Right renal cortex interstitium (tissue), 3 donors: ENCODE measurements at places on chromosomes 7 and 10. TPM values are rescaled to one million over a fixed set of nuclear protein-coding genes. Genes with fewer than 3 reads are reported as not detected.

The SEC31B gene
- polyA plus RNA-seq: 10.4 TPM

The C10orf62 gene
- 0.33 TPM for polyA plus RNA-seq

The HOXA4 gene
- polyA plus RNA-seq: 17.3 TPM

The GPR146 gene
- polyA plus RNA-seq: 3.0 TPM

The LIPN gene
- not detected for polyA plus RNA-seq

The UCN3 gene
- 2.9 TPM for polyA plus RNA-seq

The METTL2B gene
- 24.7 TPM for polyA plus RNA-seq

The CTTNBP2 gene
- polyA plus RNA-seq: 28.7 TPM

The LRRD1 gene
- 0.17 TPM for polyA plus RNA-seq

The FERD3L gene
- polyA plus RNA-seq: not detected

GRCh38 chr10:1044146-1044545 is 4.8 kb downstream of the IDI1 start:
- no peak for DNase-seq

DNA sequence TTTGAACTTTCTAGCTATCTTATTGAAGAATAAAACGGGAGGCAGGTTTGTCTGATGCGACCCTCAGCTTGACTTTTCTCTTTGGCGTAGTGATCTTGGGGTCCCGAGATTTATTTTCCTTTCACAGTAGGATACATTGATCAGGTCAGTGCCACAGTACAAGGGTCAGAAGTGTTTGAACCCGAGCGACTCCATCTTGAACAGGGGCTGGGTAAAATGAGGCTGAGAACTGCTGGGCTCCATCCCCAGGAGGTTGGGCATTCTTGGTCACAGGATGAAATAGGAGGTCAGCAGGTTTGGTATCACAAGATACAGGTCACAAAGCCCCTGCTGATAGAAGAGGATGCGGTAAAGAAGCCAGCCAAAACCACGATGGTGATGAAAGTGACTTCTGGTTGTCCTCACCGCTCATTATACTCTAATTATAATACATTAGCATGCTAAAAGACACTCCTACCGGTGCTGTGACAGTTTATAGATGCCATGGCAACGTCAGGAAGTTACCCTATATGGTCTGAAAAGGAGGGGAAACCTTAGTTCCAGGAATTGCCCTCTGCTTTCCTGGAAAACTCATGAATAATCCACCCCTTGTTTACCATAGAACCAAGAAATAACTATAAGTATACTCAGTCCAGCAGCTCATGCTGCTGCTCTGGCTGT is 3.0 kb upstream of the TECPR1 start:
- no peak for DNase-seq

GRCh38 chr7:117973975-117974374 is 100.7 kb upstream of the CTTNBP2 start:
- DNase-seq: no peak

- DNase-seq: no peak
Measured at GRCh38 chr10:123275136-123275564, 120.9 kb downstream of the BUB3 start.

DNA sequence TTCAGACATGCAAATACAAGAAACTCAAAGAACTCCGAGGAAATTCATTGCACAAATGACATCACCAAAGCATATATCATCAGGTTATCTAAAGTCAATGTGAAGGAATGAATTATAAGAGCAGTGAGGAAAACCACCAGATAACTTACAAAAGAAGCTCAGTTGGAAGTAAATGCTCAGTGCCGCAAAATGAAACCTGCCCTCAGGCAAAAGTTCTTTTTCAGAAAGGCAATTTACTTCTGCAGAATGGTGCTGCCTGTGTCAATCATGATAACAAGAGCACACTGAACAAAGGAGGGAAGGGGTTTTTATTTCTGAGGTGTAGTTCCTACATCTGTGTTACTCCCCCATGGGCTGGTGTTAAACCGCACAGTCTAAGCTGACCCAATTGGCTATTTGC is 550.6 kb upstream of the SEMA3D start:
- DNase-seq: no peak

DNA sequence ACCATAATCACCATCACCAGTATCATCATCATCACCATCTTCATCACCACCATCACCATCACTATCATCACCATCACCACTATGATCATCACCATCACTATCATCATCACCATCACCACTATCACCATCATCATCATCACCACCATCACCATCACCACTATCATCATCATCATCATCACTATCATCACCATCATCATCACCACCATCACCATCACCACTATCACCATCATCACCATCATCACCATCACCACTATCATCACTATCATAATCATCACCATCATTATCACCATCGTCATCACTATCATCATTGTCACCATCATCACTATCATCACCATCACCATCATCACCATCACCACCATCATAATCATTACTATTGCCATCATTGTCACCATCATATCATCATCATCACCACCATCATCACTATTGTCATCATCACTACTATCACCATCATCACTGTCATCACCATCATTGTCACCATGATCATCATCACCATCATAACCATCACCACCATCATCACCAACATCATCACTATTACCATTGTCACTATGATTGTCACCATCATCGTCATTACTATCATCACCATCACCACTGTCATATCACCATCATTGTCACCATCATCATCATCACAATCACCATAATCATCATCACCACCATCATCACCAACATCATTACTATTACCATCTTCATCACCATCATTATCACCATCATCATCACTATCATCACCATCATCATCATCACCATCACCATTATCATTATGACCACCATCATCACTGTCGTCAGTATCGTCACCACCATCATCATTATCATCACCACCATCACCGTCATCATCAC is 154.7 kb downstream of the ACTR3B start:
- DNase-seq: no peak

- no peak for DNase-seq
Measured at GRCh38 chr7:25382869-25383268, 154.6 kb upstream of the NPVF start.

GRCh38 chr7:43602256-43602655 is 19.3 kb downstream of the STK17A start:
- no peak for DNase-seq

- no peak for DNase-seq
Measured at GRCh38 chr10:125882596-125882995, 1.5 kb upstream of the DHX32 start.

DNA sequence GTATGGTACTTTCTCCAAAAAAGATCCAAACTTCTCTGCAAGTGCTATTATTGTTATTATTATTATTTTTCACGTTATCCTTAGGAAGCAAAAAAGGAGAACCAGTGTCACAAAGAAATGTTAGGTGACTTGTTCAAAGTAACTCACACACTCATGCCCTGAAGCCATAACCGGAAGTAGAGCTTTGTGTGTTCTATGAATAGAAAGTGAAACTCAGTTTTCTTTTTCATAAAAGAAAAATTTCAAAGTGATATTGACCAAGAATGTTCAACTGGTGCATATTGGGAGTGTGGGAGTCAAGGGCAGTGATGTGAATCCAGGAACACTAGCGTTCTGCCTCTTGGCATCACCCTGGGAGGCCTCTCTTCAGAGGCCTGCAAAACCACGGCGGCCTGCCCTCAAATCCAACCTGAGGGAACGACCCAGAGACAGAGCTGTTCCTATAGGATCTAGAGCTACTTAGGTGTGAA is 106.1 kb downstream of the PRKCQ start:
- DNase-seq: no peak

- no peak for DNase-seq
Measured at GRCh38 chr7:150383710-150384397, 4.7 kb downstream of the ZNF775 start.

DNA sequence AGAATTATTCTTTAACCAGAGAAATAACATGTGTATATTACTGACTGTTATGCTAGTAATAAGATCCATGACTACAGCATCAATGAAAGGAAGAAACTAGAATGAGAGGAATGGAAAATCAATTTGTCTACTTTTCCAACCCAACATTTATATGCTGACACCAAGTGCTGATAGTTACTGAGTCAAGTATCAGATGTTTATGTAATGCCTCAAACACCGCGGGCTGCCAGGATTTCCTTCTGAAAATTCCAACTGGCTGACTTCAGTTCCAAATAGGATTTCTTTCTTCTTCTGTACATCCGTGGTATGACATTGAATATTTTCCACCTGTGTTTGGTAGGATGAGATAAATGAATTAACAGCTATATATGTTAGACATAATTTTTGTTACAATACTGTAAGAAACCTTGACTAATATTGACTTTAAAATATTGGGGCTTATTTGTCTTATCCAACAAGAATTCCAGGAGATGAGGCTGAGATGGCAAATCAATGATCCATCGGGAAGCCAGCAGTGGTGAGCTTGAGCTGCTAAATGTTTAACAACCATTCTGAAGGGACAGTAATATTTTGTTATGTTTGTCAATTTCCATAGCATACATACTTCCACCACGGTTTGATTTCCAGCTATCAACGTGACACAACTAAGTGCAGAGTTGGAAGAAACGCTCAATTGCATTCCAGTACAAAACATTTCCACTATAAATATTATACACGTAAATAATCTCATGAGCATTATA is 435.2 kb upstream of the AUTS2 start:
- DNase-seq: no peak

- no peak for DNase-seq
Measured at GRCh38 chr10:128631801-128632241, 505.6 kb upstream of the MKI67 start.

DNA sequence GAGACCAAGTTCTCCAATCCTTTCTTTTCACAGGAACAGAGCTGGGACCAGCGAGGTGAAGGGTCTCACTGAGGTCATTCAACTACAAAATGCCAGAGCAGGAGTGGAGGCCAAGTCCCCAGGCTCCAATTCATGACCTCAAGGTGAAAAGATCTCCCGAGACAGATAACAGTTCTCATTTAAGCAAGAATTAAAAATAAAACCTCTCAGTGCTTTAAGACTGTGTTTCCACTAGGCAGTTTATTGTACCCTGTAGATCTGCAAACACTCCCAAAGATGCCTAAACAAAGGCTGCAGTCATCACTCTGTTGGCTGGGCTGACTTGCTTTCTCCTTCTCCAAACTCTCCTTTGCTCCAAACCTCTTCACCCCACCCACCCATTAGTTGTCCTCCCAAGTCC is 74.8 kb upstream of the CXCL12 start:
- DNase-seq: no peak

DNA sequence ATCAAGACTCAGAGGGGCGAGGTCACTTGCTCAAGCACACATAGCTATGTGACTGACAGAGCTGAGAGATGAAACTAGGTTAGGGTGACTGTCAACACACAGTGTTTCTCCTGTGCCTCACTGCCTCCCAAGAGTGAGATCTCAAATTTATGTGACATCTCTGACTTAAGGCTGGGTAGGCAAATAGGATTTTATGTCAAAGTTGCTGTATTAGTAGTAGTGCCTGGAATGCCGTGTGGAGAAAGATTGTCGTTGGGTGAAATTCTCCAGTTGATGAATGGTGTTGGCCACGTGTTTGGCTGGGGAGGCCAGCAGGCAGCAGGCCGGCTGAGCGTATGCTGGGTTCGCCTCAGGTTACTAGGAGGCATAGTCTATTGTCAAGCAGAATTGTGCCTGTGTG is 148.3 kb upstream of the BMPER start:
- DNase-seq: no peak

GRCh38 chr10:75444781-75445386 is 13.5 kb downstream of the LRMDA start:
- DNase-seq: no peak

GRCh38 chr7:99143521-99143852 is 421 bp downstream of the SMURF1 start:
- DNase-seq: no peak

DNA sequence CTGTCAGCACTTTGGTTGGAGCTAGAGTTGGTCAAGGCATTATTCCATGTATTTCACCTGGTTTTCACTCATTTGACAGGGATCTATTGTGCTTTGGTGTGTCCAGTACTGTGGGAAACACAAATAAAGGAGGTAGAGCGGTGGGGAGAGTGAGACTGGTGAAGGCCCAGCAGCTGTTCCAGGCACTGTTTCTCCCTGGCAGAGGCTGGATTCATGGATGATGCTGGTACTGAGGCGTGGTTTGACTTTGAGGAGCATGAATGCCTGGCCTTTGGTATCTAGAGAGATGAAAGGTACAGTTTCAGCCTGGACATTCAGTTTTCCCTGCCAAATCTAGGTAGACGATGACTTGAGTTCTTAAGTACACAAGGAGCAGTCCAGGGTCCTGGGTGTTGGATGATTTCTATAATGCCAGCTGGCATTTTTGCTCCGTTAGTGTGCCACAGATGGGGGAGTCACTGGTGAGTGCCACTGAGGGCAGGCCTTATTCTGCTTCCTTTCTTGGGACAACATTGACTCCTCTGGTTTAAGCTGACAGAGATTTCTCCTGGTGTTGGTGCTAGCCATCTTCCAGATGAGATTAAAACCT is 162.2 kb upstream of the BMPER start:
- no peak for DNase-seq

DNA sequence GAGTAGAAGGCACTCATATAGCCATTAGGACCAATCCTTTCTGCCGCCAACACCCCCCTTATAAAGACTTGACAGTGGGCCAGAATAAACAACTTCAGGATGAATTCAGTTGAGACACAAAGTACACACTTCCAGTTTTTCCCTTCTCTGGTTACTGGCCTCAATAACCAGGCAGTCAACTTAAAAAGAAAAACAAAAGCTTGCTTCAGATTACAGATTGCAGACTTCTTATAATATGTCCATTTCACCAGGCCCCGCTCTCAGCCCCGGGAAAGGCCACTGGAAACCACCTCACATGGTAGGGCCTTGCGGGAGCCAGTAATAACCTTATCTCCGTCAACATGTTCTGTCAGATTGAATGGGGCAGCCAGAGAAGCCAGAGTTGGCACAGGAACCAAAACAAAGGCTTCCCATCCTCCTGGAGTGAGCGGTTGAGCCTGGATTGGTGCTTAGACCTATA is 108.8 kb downstream of the EGFR start:
- DNase-seq: no peak

- no peak for DNase-seq
Measured at GRCh38 chr10:65040796-65041195, 1519.6 kb downstream of the REEP3 start.
